ENCODE measurements at places on chromosomes 4 and X.

- DNase-seq, result no peak
Observed at GRCh38 chr4:21921526-21922180, 26.9 kb downstream of the KCNIP4 start.

DNA sequence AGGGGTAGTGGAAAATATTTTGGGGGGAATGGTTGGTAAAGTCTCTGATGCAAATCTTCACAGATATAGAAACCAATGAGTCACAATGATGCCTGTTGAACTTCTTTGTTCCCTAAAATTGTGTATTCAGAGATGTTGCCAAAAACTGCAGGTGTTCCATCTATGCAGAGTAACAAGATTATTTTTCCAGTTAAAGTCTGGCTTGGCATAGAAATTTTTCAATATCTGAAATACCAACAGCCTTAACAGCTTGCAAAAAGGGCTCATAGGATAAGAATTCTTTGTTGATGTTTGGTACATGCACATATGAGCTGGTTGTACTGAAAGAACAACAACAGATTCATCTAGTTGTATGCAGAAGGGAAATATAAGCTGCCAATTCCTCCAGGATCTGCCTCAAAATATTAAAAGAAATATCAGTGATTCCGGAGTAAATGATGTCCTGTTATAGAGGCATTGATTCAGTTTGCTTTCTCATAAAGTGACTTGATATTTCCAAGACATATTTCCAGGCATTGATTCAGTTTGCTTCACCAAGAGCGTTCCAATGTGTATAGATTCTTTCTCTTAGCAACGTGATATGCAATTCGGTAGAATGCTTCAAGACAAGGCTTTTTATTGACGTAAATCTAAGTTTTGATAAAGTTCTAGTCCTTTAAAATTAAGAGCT, 564.4 kb downstream of the TMA16 start:
- no peak for DNase-seq

- no peak for DNase-seq
Observed at GRCh38 chrX:20445109-20445508, 178.4 kb upstream of the RPS6KA3 start.

DNA sequence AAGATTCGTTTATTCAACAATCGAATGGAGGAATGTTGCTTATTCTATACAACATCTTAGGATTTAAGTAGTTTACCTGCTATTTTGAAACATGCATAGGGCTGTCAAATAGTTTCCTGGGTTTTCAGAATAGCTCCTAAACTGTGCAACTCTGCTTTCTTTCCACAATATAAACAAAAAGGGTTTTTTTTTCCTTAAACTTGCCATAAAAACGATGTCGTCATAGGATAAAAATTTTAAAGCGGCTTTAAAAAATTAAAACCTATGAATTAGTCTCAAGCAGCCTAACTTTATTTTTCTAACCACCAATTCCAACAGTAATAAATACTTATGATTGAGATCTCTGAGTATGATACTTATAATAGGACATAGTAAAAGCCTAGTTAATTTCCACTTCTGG, 21.6 kb upstream of the STIM2 start:
- no peak for DNase-seq

DNA sequence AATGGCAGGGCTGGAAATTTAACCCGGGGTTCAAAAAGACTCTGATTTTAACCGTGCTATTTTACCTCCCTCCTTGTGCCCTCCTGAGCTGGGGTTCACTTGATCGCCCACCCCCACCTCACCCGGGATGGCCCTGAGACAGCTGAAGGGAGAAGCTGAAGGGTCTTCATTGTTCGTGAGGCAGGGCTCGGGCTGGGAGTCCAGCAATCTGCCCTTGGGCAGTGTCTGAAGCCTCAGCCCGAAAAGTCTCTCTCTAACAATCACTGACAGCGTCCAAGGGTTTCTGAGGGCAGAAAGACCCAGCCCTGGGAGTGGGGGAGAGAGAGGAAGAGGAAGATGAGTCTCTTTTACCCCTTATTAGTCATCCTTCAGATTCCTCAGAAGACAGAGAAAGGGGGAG, 39.4 kb upstream of the PHOX2B start:
- DNase-seq, result no peak

GRCh38 chrX:118583781-118584180, 88.2 kb downstream of the DOCK11 start:
- no peak for DNase-seq

DNA sequence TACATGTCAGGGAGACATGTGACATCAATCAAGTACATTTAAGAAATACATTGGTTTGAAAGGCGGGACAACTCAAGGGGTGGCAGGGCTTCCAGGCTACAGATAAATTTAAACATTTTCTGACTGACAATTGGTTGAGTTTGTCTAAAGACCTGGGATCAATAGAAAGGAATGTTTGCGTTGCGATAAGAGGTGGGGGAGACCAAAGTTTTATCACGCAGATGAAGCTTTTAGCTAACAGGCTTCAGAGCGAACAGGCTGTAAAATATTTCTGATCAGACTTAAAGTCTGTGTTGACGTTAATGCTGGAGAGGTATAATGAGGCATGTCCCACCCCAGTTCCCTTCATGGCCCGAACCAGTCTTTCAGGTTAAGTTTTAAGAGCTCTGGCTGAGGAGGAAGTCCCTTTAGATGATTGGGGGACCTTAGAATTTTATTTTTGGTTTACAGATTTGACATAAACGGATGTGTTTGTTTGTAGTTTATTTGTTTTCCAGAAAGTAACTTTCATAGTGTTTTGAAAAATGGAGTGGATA, 346.7 kb upstream of the RASGEF1B start:
- no peak for DNase-seq

- DNase-seq, result no peak
Observed at GRCh38 chr4:47612116-47613023, 127.3 kb downstream of the ATP10D start.

- no peak for DNase-seq
Observed at GRCh38 chrX:46961097-46961496, 48.9 kb downstream of the JADE3 start.

GRCh38 chr4:142886566-142886965, 40.5 kb upstream of the INPP4B start:
- no peak for DNase-seq

GRCh38 chr4:105102016-105102415, 44.7 kb upstream of the TET2 start:
- DNase-seq, result no peak

DNA sequence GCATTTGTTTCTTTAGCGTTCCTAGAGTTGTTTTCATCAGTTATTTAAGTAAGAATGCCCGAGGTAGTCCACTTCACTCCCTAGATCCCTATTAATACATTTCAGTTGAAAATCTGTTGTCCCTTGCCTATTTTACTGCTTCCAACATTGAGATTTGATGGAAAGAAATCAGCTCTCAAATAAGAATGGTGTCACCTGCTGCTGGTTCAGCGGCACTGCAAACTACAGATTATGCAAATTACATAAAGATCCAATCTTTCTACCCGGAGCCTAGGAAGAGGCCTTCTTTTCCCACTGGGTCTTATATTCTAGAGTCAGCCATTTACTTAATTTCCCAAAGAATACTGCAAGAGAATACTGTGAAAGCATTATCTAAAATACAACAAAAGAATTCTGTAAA, 597.6 kb upstream of the MAGEB2 start:
- no peak for DNase-seq

GRCh38 chr4:110532901-110533589, 57.1 kb downstream of the ENPEP start:
- no peak for DNase-seq

DNA sequence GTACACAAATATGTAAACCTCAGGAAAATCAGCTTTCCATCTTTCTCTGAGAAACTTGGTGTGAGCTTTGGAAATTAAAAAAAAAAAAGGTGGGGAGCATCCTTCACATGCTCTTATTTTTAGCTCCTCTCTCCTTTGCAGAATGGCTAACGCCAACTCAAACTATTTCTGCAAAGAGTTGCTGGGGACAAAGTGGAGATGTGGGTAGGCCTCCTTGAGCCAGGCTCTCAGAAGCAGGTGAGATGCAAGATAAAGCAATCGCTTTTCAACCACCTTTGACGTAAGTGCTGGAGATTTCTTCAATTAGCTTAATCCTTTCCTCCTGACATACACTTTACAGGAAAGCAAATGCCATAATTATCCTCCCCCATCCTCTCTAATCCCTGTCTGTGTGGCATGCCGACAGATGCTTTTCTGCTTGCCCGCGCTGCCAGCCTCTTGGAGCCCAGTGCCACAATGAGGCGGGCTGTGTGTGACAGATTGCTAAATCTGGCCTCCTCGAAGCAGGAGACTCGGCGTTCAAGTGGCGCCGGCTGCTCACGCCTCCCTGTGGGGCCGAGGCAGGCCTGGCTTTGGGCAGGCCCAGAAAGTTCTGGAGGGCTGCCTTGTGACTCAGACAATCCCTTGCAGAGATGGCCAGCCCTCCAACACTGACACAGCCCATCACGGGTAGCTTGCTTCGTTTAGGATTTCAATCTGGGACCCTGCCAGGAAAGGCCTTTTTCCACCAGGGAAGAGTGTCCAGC, 64.9 kb upstream of the SOD3 start:
- DNase-seq, result peak; percentile 15

GRCh38 chr4:1298461-1298860, 8.8 kb downstream of the MAEA start:
- no peak for DNase-seq

DNA sequence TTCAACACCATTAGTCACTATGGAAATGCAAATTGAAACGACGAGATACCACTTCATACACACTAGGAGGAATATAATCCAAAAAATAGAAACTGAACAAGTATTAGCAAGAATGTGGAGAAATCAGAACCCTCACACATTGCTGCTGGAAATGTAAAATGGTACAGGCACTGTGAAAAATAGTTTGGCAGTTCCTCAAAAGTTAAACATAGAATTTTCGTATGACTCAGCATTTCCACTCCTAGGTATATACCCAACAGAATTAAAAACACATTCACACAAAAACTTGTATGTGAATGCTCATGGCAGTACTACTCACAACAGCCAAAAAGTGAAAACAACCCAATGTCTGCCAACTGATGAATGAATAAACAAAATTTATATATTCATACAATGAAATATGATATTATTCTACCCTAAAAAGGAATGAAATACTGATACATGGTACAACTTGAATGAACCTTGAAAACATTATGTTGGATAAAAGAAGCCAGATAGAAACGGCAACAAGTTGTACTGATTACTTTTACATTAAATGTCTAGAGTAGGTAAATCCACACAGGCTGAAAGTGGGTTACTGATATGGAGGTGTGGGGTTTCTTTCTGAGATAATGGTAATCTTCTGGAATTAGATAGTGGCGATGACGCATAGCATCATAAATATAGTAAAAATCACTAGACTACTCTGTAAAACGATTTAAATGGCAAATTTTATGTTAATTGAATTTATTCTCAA, 22.3 kb downstream of the TEC start:
- DNase-seq, result no peak

GRCh38 chrX:101708163-101708562, 48.5 kb upstream of the ARMCX2 start:
- DNase-seq, result no peak

DNA sequence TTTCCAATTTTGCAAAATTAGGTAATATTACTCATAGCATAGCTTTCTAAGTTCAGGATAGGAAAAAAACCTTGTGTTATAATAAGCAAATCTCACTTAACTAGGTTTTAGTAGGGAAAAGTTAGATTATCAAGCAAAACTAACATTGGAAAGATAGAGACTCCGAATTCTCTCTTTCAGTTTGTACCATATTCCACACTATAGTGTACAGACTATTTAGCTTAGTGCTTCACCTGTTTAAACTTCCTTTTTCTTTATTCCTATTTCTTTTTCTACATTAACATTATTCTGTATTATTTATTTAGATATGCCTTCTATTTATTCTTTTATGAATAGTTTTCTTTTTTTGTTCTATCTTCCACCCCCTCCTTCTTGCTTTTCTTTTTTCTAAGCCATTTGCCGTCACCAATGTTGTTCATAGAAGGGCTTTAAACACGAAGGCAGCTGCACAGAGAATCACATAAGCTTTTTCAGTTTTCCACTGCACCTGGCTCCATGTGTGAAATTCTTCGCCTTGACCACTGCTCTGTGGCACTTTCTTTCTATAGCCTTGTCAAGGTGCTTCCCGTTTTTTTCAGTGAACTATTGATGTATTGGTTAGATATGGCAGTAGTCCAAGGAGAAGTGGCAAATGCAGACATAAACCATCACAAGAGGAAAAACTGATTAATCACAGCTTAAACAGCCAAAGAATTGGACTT, 8.5 kb downstream of the PCDH10 start:
- DNase-seq, result no peak

- DNase-seq, result no peak
Observed at GRCh38 chr4:43362875-43363636, 470.5 kb downstream of the GRXCR1 start.

DNA sequence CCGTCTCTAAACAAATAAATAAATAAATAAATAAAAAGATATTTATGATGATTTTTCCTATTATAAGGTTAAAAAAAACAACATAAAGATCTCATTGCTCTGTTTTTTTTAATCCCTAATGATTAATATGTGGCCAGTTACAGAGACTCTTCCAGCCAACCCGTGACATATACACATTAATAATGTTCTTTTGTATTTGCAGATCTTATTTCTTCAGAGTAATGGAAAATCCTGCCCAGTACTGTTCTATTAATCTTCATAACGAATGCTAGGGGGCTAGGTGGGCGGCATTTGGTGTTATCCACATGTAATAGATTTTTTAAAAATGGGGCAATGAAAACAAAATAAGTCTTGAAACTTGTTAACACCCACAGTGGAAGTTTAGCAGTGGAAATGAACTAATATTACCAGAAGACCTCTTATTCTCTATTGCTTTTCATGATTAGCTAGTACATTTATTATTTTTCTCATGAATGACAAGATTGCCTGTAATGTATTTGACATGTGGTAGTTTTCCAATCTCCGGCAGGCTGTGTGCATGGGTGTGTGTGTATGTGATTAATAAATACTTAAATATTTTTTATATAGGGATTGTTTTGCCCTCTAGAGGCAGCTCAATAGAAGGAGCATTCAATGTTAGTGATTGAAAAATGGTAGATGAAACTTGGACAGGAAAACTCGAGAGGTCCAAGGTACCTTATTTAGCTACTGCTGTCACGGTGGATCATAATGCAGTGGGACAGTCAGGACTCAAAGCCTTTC, 457.4 kb downstream of the IL1RAPL1 start:
- no peak for DNase-seq

GRCh38 chr4:121072224-121073003, at the start of gene NDNF:
NDNF (minus strand) TSS chr4:121072535; CDS start chr4:121045837, 26,698 bp downstream.
- DNase-seq, result peak; percentile 14

GRCh38 chrX:110759785-110760184, 35.8 kb downstream of the CHRDL1 start:
- DNase-seq, result no peak

DNA sequence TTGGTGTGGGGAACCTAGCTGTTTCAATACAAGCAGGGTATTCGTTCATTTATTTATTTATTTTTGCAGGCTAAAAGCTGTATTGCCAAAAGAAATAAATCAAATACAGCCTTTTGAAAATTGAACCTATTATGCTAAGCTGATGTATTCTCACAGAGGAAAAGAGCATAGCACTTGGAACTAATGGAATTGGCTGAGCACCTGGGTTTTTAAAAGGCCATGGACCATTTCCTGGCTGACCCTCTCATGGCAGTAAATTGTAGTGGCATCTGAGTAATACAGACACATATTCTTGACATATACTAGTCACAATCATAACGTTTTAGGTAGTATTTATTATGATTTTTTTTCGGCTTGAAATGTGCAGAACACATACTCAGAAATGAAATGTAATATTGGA, 71.8 kb upstream of the ALG13 start:
- no peak for DNase-seq

- no peak for DNase-seq
Observed at GRCh38 chr4:109296527-109296926, 5.9 kb downstream of the COL25A1 start.

- no peak for DNase-seq
Observed at GRCh38 chr4:53371049-53371448, 5.2 kb upstream of the SCFD2 start.

All from tibial nerve (tissue), 4 donors.